ENCODE measurements at places on chromosomes 13 and 19.
A peak's percentile ranks its signal among the peaks of the same experiment; 100 is the strongest.

- DNase-seq = no peak
These were observed 56.1 kb downstream of the PSPC1 start for GRCh38 chr13:19726611-19727010.

GRCh38 chr19:1264801-1265614 lies 4.1 kb upstream of the CIRBP start:
- no peak for DNase-seq

- DNase-seq = no peak
These were observed 191.0 kb upstream of the SOX1 start for GRCh38 chr13:111875915-111876314.

- no peak for DNase-seq
These were observed 4.3 kb upstream of the ZNF813 start for GRCh38 chr19:53463263-53463662.

- DNase-seq = no peak
These were observed 531.7 kb upstream of the ARGLU1 start for GRCh38 chr13:107099661-107100060.

GRCh38 chr19:10744801-10745293 lies 27.0 kb downstream of the DNM2 start:
- DNase-seq = no peak

- DNase-seq = no peak
These were observed 44.9 kb downstream of the ZNF611 start for GRCh38 chr19:52689843-52690368.

DNA sequence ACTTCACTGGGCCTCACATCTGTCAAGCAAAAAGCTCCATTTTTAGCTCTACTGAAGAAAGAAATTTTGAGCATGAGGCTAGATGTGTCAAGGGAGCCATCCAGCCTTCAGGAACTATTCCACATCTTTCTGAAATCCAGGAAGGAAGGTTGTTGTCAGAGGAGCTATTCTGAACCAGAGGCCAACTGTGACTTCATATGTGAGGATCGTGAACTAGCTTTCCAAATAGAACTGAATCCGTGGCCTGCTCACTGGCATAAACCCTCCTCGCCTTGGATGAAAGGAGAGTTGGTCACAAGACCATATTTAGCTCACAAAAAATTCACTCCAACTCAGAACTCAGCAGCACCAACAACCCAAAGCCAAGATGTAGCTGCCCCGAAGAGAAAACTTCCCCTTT lies 195.8 kb downstream of the FOXO1 start:
- no peak for DNase-seq

DNA sequence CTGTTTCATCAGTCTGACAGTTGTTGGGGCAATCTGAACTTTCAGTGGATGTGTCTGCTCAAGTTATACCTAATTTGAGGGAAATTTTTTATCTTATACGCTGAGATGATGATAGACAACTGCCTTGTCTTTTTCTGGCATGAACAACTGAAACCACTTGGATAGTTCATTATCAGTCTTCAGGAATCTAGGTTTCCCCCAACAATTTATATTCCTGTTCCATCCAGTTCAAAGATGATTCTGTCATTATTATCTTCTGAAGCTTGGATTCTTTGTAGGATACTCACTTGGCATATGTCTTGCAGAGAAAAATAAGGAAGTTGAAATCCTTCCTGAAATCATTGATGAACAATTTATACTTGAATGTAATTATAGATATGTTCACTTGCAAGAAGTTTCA lies 193.7 kb downstream of the LMO7 start:
- no peak for DNase-seq

- no peak for DNase-seq
These were observed 82.9 kb downstream of the SLITRK5 start for GRCh38 chr13:87754097-87754496.

DNA sequence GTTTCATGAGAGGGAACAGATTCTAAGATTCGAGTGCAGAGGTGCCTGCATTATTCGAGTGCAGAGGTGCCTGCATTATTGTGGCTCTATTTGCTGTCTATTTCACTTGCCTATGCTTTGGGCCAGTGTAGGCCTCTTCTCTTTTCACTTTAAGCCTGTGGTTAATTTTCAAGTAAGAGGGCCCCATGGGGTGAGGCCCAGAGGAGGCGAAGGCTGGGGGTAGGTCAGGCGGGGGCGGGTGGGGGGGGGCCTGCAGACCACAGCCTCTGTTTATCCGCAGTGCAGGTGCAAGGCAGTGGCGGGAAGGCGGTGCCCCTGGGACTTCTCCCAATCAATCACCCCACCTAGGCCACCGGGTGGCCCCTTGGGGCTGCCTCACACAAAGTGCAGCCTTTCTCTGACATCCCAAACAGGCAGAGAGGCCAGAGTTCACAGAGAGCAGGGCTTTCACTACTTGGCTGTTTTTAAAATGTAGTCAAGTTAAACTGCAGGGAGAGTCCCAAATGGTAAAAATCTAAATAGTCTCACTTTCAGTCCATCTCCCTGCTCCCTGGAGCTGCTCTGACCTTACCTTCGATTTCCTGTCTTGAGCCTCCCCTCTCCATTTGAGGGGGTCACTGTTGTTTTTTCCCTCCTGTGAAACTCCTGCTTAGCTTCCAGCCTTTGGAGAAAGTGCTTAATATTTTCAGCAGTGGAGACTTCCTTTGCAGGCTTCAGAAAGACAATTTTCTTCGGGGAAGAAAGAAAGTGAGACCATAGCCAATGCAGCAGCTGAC lies 249.0 kb downstream of the DLEU7 start:
- DNase-seq = no peak

GRCh38 chr13:48775285-48775684 lies 121.6 kb downstream of the CYSLTR2 start:
- DNase-seq = no peak

GRCh38 chr13:112664501-112665203 lies 25.2 kb upstream of the ATP11A start:
- DNase-seq = no peak

GRCh38 chr13:113962386-113962785 lies 11.5 kb downstream of the C13orf46 start:
- DNase-seq = no peak

DNA sequence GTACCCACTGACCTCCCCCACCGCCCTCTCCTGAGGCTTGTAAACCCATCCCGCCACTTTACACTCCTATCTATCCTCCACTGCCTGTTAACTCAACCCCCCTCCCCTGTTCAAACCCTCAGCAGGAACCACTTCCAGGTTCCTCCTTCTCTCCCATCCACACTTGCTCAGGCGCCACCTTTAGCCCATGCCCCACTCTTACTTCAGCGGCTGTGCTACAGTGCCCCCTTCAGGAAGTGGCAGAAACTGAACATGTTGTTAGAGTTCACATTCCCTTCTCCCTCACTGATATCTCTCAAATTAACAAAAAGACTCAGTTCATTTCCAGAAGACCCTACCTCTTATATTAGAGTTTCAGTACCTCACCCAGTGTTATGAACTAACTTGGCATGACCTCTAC lies 49.4 kb downstream of the ZNF91 start:
- no peak for DNase-seq

DNA sequence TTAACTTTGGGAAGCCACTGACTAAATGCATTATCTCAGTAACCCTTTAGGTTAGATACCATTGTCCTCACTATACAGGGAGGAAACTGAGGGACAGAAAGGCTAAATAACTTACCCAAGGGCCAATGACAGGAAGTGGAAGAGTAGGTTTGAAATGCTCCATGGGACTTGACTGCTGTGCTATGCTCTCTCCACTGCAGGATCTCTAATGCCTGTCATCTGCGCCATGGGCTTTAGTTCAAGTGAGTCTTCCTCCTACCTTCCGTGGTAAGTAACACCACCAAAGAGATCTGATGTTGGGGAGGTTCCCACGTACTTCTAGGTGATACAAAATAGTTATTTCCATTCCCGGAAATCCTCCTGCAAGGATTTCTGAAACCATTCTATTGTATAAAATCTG lies 3.7 kb downstream of the DLEU7 start:
- no peak for DNase-seq

- DNase-seq = no peak
These were observed 13.8 kb upstream of the COG6 start for GRCh38 chr13:39641645-39642044.

DNA sequence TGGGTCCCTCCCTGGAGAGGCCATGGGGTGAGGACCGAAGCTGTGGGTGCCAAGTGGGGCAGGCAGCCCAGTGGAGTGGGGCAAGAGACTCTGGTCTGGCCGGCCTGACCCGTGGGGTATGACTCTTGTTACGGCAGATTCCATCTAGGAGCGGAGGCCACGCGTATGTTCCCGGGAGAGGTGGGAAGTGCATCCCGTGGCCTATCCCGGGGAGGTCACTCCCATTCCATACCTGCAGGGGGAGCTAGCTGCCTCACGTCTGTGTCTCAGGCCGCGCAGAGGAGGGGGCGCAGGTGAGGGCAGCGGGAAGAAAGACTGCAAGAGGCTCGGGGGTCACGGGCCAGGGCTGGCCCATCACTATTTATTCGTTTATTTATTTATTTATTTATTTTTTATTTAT lies 4.9 kb downstream of the CSNK1G2 start:
- no peak for DNase-seq

DNA sequence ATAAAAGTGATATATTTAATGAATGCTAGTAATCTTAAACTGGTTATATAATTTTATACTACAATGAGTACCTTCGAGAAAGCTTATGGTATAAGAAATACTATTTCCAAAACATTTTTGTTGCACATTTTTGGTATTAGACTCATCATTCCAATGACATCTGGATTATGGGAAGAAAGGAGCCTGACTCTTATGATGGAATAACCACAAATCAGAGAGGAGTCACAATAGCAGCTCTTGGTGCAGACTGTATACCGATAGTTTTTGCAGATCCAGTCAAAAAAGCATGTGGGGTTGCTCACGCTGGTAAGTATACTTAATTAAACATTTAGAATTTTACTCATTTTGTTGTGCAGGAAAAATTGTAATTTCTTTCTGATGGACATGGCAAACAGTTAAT lies 3.9 kb downstream of the LACC1 start:
- no peak for DNase-seq

- no peak for DNase-seq
These were observed 37.6 kb downstream of the ZNRF4 start for GRCh38 chr19:5492635-5493409.

DNA sequence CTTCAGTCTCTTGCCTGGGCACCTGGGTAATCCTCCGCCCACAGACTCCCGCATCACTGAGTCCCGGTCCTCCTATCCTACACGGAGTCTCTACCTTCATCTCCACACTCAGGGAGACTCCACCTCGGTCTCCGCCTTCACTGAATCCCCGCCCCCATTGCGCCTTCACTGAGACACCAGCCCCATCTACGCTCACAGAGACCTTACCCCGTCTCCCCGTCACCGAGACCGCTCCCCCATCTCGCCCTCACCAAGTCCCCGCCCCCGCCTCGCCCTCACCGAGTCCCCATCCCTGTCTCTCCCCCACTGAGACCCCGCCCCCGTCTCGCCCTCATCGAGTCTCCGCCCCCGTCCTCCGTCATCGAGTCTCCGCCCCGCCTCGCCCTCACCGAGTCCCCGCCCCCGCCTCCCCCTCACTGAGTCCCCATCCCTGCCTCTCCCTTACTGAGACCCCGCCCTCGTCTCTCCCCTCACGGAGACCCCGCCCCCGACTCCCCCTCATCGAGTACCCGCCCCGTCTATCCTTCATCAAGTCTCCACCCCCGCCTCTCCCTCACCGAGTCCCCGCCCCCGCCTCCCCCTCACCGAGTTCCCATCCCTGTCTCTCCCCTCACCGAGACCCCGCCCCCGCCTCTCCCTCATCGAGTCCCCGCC lies 23.1 kb upstream of the ZNF846 start:
- peak; percentile 87 for DNase-seq

GRCh38 chr19:5641171-5641570 lies 18.3 kb downstream of the SAFB start:
- no peak for DNase-seq

- DNase-seq = no peak
These were observed 275.9 kb downstream of the ZNF536 start for GRCh38 chr19:30647891-30648720.

DNA sequence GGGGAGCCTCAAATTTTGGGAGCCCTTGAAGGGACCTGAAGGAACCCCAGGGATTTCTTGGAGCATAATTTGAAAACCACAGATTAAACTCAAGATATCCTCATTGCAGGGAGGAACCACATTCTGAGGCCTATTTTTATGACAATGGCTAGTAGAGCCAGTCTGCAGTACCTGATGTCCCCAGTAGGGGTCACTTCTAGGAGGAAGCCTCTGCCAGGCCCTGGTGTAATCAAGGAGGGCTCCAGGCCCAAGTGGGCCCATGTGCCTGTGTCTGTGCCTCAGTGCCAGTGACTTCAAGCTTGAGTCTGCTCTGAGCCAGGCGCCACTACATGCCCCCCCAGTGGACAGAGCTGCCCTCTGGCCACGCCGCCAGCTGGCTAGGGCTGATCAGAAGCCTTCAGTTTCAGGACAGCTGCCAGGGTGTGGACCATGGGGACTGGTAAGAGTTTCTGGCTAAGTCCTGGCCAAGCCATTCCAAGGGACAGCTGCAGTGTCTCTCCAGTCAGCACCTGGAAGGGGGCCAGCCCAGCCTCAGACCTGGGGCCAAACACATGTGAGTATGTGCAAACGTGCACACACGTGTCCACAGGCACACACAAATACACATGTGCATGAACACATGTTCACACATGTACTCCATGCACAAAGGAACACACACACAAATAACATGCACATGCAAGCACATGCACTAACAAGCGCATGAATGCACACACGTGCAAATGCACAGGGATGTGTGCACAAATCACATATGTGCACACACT lies 20.5 kb upstream of the SLC7A10 start:
- no peak for DNase-seq

GRCh38 chr13:98878486-98879126 lies 99.3 kb downstream of the DOCK9 start:
- no peak for DNase-seq

- DNase-seq = no peak
These were observed 299.6 kb downstream of the TDRD3 start for GRCh38 chr13:60696602-60697001.

DNA sequence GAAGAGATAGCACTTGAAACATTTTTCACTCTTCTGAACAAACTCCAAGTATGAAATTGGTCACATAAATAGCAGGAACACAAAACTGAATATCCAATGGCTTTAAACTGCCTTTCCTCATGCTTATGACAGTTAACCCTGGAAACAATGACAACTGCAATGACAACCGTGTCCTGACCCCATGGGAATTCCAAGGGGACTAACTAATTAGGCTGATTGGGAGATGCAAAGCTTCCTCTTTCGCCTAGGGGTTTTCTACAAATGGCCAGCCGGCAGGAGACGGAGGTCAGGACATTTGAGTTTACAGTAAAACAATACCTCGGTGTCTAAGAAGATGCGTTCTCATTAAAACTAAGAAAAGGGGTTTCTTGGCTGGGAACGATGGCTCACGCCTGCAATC lies 53.0 kb upstream of the URAD start:
- no peak for DNase-seq

DNA sequence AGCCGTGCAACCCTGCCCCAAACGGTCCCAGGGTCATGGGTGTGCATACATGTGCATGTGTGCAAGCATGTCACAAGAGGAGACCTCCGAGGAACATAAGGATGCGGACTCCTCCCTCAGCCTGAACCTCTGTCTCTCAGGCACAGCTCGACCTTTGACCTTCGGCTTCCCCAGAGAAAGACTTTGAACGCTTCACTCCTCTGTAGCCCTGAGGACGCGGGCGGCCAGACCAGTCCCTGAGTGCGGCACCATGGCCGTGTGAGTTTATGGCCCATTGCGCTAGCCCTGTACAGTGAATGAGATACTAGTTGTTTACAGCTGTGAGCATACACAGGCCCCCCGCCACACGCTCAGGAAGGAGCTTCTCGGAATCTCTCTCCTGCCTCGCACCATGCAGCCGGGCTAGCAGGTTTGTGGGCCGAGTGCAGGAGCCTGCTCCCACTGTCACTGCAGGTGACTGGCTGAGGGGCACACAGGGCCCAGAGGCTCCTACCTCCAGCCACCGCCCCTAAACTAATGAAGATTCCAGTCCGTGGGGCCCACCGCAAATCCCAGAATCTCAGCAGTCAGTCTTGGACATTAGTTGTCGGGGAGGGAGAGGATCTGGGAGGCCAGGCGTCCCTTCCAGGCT lies 10.8 kb downstream of the RASA3 start:
- no peak for DNase-seq

All from activated CD4-positive, CD25-positive, alpha-beta regulatory T cell treated with anti-CD3 and anti-CD28 coated beads, Interleukin-2, amount 50 U/mL, for 16 hours (primary cell).